NCI-H446 (cell line): ENCODE measurements at places on chromosomes 12 and 14.

GRCh38 chr12:109542014-109542413, 31.3 kb downstream of the MMAB start:
- no peak for DNase-seq

DNA sequence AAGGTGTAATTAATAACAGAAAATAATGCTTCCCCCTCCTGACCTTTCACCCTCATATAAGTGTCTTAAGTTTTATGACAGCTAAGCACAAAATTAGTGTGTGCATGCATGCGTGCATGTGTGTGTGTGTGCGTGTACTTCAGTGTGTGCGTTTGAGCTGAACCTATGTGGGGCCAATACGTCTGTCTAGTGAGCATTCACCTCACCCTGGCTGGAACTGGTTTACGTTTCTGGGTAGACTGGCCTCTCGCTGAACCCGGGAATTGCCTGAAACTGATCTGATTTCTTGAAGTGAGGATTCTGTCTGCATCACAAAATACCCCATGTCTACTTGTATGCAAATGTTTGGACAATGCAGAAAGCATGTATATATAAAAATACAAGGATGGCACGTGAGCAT, 68.2 kb upstream of the TBX3 start:
- no peak for DNase-seq

GRCh38 chr14:92846162-92846897, 52.2 kb downstream of the GOLGA5 start:
- no peak for DNase-seq

- DNase-seq, result no peak
These were observed 87.7 kb downstream of the CHGA start for GRCh38 chr14:93010522-93011140.

DNA sequence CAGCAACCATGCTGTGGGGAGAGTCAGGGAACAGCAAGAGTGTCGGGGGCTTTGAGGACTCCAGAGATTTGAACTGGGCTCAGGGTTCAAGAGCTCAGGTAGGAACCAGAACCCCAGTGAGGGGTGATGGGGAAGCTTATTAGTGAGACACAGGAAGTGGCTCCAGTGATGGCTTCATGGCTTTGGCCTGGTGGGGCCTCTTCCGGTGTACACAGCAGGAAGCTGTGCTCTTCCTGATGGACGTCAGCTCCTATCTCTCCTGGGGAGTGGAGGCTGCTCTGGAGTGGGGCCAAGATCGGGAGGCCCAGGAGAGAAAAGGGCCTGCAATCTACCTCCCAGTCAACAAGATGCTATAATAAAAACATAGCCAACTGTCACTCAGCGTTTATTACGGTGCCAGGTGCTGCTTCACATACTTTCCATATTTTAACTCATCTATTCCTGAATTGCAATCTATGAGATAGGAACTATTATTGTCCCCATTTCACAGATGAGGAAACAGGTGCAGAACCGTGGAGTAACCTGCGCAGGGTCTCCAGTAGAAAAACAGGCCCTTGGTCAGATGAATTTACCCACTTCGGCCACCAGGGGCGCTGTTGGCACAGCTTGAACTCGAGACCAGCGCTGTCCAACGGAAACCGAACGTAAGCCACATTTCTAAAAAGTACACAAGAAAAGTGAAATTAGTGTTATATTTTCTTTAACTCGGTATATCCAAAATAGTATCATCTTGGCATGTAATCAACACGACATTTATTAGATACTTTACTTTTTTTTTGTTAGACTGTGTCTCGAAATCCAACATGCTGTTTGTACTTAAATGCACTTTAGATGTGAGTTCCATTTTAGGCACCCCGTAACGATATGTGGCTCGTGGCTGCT, 63.6 kb upstream of the DLK1 start:
- peak; percentile 78 for DNase-seq

DNA sequence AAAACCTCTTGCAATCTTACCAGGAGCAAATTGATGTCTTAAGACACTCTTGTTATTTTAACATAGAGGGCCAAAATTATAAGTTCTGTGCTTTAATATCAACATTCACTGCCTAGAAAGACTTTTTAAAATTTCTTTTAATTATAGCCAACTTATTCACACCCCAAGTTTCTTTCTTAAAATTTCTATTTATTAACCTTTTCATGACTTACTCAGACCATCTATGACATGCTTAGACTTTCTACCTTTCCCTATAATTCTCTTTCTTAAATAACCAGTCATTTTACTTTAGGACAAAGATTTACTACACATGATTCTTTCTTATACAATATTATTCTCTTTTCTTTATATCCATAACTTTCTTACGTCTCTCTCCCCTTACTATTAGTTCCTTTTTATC, 220.4 kb downstream of the NUBPL start:
- DNase-seq, result no peak

DNA sequence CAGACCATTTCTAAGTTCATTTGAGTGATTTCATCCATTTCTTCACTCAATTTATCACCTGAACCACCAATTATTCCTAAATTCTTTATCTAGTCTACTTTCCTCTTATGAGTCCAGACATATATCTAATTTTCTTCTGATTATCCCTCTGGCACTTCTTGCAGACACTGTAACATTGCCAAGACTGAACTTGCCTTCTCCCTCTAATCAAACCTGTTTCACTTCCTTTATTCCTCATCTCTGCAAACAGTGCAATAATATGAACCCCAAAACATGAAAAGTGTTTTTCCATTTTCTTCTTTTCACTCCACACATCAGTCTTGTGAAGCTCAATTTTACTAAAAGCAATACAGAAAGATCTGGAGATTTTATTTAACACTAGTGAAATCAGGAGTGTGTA, 37.8 kb upstream of the PTPRQ start:
- no peak for DNase-seq

DNA sequence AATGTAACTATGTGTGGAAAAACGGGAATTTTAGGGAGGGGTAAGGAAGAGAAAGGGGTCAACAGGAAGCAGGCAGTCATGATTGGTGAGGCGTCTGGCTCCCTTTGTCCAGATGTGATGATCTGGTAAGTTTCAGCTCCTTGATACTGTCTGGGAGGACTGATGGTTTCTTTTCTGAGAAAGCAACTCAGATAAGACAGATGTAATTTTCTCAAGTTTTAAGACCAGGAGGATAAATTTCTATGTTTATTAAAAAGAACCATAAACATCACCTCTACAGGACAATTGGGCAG, 21.9 kb upstream of the AMN1 start:
- no peak for DNase-seq

GRCh38 chr14:32471181-32471580, 142.1 kb downstream of the AKAP6 start:
- no peak for DNase-seq

DNA sequence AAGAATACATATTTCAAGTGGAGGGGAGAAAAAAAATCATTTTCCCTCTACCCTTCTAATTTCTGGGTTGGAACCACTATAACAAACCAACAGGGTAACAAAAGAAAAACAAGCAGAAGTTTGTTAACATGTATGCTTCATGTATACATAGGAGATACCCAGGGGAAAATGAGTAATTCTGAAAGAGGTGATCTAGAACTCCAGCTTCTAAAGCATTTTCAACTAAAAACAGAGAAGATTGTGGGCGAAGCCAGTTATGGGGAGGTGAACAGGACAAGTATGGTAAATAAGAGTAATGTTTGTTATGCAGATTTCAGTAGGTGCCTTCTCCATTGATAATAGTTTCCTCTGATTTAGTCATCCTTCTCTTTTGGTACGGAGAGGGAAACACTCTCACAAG, 16.7 kb downstream of the FNTB start:
- DNase-seq, result no peak

- DNase-seq, result peak; percentile 74
These were observed 59.5 kb downstream of the SCARB1 start for GRCh38 chr12:124804011-124804621.

DNA sequence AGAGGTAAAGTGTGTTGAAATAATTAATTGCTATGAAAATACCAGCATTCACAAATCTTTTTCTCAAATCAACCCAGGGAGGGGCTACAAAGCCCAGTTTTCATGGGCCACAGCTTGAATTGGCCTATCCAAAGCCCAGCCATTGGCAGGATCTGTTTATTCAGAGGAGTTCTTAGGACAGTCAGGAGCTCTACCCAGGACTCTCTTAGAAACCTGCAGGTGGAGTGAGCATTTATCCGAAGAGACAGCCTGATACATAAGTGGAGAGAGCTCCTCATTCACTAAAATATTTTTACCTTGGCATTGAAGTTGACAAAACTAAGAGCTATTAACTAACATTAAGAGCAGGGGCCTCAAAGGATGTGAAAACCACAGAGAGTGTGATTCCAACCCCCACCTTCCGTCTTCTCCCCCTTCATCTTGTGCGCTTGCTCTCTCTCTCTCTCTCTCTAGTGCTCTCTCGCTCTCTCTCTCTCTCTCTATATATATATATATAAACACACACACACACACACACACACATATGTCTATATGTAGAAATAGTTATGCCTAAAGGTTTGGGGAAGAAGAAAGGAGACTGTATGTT, 315.5 kb downstream of the SNAPC1 start:
- DNase-seq, result no peak

DNA sequence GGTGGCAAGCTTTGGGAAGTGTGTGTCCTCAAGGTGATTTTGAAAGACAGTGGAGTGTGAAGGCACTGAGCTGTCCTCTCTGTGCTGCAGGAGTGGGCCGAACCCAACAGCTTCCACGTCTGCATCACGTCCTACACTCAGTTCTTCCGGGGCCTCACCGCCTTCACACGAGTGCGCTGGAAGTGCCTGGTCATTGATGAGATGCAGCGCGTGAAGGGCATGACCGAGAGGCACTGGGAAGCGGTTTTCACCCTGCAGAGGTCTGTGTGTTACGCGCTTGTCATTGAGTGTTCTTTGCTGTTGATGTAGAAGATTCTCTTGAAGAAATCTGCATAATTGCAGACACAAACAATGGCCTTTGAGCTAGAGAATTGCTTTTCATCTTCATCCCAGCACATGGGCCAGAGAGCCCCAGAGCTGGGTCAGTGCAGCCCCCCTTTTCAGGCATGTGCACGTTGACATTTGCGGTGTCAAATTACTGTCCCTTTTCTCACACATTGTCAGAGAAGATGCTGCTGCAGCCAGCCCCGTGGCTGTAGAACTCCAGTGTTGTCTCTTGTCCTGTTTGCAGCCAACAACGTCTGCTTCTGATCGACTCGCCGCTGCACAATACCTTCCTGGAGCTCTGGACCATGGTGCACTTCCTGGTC, 63.3 kb downstream of the EP400 start:
- no peak for DNase-seq

GRCh38 chr14:104130974-104131651, 7.3 kb upstream of the KIF26A start:
- DNase-seq, result peak; percentile 99

DNA sequence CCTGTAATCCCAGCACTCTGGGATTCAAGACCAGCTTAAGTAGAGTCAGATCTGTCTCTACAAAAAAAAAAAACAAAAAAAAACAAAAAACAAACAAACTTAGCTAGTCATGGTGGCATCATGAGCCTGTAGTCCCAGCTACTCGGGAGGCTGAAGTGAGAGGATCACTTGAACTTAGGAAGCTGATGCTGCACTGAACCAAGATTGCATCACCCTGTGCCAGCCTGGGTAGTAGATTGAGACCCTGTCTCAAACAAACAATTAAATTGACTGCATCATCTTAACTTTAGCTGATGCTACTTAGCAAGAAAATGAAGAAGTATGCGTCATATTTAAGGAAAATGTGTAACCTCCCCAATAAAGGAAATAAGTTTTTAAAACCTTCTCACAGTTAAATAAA, 136.6 kb upstream of the ATXN7L3B start:
- DNase-seq, result no peak

DNA sequence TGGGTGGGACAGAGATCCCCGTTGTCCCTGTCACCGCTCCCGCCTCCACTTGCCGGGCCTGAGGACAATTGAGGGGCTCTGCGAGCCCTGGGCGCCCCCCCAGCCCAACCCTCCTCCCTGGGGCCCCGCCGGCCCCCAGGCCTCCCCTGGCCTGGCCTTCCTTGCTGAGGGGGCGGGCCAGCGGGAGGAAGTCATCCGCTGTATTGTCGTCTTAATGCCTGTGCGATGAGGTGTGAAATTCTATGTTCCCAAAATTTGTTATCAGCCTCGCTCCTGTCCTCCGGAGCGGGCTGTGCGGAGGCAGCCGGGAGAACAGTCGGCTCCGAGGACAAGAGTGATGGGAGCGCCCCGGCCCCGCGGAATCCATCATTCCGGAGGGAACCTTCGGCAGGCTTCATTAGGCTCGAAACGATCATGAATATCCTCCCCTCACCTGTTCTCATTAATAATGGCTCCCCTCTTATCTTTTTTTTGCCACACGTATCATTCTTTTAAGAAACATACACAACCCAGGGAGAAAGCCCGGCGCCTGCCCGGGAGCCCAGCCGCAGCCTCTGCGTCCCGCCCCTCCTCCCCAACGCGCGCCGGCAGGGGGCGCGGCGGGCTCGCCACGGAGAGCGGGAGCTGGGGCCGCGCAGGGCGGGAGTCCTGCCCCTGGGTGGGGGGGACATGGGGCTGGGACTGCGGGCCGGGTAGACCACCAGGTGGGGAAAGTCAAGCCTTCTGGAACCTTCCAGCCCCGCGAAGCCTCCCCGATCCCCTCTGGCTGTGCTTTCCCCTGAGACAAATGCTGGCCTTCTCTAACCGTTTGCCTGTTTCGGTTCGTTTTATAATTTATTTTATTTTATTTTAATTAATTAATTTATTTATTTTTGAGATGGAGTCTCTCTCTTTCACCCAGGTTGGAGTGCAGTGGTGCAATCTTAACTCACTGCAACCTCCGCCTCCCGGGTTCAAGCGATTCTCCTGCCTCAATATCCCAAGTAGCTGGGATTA, 17.1 kb upstream of the DLK1 start:
- no peak for DNase-seq

GRCh38 chr12:46209170-46209569, 59.7 kb downstream of the SLC38A1 start:
- no peak for DNase-seq

DNA sequence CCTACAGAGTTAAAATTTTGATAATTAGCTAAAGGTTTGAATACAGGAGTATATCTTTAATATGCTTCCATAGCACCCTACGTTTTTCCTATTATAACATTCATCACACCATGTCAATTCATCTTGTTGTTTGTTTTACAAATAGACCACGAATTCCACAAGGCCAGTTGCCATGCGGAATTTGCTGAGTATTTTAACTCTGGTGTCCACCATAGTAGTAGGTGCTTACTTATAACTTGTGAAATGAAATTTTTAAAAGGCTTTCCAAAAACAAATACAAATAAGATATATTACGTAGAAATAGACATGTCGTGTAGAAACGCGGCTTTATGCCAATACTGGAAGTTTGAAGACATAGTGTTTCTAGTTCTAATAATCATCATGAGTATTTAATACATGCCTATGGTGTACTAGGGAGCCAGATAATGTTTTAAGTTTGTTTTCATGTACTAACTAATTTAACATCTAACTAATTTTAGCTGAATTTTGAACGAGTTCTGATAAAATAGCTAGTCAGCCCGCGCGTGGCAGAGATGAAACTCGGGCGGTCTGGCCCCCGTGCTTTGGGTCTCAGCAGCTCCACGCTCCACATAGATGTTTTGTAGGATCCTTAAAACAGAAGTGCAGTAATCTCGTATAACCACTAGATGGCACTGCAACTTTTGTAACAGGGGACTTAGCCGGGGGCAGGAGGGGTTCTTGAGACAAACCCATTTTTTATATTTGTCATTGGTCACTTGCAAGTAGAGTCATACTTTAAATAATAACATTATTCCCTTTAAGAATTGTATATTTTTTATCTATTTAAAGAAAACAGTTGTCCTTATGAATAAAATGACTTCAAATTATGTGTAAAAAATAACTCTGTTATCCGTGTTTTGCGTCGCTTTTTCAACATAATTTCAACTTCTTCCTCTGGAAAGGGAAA, 10.2 kb downstream of the CD69 start:
- peak; percentile 16 for DNase-seq
